Esophagus muscularis mucosa (tissue), 4 donors: ENCODE measurements at places on chromosomes 7 and 10.

DNA sequence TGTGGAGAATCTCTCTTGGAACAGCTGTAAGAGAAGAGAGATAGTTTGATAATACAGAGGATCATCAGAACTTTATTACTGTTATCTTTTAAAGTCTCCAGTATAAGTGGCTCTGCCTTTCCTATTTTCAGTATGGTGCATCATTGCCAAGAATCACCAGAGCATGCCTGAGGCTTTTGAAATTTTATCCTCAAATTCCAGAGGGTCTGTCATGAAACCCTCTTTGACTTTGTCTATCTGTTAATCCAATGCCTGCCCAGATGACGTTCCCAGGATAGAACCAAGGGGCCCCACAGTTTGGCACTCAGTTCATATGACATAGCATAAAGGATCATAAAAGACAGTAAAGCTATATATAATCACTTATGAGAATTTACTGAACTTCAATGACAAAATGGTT is 35.3 kb upstream of the SEMA3C start:
- DNase-seq = no peak

GRCh38 chr10:69088801-69089501 is 1.0 kb downstream of the SRGN start:
- no peak for DNase-seq

- no peak for DNase-seq
These were observed 320.4 kb downstream of the KCNMA1 start for GRCh38 chr10:77317221-77317620.

DNA sequence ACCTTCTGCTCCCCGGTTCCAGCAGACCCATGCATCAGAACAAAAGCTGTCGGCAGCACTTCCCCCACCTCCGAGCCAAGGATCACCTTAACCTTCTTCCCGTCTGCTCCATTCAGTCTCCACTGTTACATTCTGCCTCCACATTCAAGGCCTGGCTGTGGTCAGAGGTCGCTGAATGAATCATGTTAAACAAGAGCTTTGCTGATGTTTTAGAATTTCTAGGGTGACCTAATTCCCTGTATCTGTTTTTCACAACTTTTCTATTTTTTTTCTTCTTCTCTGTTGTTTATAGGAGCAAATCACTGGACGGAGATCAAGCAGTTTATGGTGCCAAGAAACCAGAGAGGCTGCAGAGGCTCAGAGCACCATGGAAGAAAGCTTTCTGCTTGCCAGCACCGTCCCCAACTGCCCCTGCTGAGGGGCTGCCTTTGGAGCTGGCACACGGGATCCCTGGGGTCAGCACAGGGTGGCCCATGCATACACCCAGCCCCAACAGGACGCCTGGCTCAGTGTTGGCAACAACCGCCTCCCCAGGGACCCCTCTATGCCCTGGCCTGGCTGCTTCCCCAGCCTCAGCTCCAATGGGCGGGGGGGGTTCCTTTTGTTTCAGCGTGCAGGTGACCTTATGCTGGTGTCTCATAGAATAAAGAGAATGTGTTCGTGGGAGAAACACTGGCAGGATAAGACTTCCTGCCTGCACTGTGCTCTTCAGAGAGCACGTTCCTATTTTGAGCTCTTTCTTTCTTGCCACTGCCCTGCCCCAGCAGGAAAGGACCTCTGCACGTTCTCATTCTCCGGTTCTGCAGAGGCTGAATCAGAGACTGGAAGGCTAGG is 182.7 kb upstream of the LYZL2 start:
- no peak for DNase-seq

DNA sequence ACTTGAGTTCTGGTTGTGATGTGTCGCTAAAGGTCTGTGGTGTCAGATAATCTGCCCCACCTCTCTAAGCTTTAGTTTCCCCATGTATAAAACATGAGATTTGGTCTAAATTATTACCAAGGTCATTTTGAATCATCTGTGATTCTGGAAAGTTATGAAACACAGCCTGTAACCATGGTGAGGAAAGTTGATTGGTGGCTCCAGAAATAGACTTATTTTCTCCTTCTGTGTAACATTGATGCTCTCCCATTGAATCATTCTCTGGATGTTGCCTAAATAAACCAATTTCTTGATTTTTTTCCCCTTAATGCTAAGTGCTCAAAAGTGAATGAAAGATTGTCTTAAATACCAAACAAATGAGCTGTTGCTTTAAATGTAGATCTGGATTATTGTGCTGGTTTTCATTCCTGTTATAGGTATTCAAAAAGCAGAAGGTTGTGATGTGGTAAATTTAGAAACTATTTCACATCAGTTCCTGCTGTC is 30.0 kb upstream of the PCGF5 start:
- no peak for DNase-seq

GRCh38 chr10:78899996-78900714 is 168.6 kb upstream of the ZMIZ1 start:
- DNase-seq = peak; percentile 92

GRCh38 chr10:112375721-112376395 is 1.9 kb downstream of the ACSL5 start:
- no peak for DNase-seq

- DNase-seq = no peak
These were observed 120.7 kb downstream of the TRRAP start for GRCh38 chr7:98998821-98999725.

GRCh38 chr7:143362131-143363015 is at the start of gene FAM131B:
Gene FAM131B (minus strand): TSS chr7:143362713. CDS start chr7:143362603, 110 bp downstream.
- DNase-seq = no peak

DNA sequence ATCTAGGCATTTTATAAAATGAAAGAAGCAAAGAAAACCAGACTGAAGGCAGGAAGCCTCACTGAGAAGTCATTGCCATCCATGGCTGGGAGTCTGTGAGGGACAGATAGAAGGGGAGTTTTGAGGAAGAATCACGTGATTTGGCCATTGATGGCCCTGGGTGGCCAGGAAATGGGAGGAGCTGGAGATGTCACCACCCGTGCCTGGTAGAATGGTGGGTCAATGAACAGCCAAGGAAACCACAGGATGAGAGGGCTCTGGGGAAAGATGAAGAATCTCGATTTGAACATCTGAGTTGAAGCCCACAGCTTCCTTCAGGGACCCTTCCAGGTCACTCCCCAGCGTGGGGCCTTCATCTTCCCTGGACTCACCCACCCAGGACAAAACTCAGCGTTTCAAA is 103.3 kb upstream of the CHST15 start:
- no peak for DNase-seq

GRCh38 chr7:12110425-12110824 is 100.7 kb upstream of the TMEM106B start:
- no peak for DNase-seq

GRCh38 chr7:129417073-129417472 is 17.2 kb upstream of the STRIP2 start:
- no peak for DNase-seq

GRCh38 chr7:139942636-139943035 is 113.6 kb downstream of the TBXAS1 start:
- no peak for DNase-seq

DNA sequence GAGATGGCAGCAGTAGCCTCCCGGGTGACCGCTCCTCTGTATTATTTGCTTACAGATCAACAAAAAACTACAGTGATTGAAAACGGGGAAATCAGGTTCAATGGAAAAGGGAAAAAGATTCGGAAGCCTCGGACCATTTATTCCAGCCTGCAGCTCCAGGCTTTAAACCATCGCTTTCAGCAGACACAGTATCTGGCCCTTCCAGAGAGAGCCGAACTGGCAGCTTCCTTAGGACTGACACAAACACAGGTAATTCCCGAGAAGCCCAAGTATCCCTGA is 2.2 kb downstream of the DLX6 start:
- peak; percentile 77 for DNase-seq
